Activated CD4-positive, alpha-beta T cell treated with anti-CD3 and anti-CD28 coated beads for 36 hours (primary cell): ENCODE measurements at places on chromosomes 12 and 14. TPM values are rescaled to one million over a fixed set of nuclear protein-coding genes. Genes with fewer than 3 reads are reported as not detected.

Gene DPPA3
- not detected for total RNA-seq

Gene MORN3
- 2.6 TPM for total RNA-seq

Gene IL22
- total RNA-seq: 1.4 TPM

DNA sequence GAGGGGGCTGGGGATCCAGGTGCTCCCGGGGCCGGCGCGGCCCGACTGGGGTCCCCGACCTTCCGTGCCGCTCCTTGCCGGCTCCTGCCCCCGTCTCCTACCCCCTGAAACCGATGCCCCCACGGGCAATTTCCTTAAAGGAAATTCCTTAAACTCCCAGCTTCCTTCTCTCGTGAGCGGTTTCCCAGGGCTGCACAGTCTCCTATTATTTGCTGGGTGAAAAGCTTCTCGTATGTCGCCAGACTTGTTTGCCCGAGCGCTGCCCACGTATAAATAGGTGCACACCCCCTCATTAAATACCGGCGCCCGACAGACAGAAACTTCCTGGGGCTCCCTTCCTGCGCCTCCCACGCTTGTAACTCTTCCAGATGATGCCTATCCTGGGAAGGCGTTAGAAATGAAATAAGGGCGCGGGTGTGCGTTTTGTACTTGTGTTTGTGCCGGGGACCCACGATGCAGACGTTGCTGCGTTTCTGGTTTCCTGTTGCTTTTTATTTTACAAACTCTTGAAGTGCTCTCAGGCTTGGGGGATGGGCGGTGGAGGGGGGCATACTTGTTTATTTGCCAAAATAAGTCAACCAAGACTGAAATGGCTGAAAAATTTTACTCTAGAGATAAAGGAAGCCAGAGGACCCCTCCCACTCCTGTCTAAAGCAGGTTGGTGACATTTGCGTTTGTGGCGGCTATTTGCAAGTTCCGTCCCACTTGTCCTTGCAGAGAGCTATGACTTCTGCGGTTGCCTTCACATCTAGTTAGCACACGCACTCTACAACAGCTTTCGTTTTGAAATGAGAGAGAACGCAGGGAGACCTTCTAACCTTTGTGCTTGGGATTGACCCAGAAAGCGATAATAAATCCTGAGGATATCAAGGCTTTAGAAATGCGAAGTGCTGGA lies 1.0 kb downstream of the HIP1R start:
- DNase-seq: peak; percentile 68

- DNase-seq: no peak
These were observed 38.4 kb upstream of the OR4E1 start for GRCh38 chr14:21712036-21712435.
